ENCODE measurements at places on chromosomes 13 and 19.

GRCh38 chr19:18009412-18010066 is 1.6 kb downstream of the ARRDC2 start:
- DNase-seq = peak; percentile 64

DNA sequence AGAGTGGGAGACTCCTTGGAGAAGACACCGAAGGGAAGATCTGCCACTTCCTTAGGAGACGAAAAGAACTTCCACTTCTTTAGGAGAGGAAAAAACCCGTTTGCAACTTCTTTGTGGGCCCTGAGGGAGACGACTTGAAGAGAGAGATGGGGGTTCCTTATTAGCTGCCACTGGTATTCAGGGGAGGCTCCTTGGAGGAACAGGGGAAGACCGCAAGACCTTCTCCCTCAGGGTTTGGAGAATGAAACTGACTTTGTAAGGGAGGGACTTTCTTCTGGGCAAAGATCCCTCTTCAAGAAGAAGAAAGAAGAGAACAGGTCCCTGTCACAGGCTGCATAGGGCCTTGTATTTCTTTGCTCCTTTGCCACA is 416 bp downstream of the BCKDHA start:
- DNase-seq = no peak

- DNase-seq = no peak
Measured at GRCh38 chr19:45971260-45971902, 2.3 kb downstream of the NOVA2 start.

DNA sequence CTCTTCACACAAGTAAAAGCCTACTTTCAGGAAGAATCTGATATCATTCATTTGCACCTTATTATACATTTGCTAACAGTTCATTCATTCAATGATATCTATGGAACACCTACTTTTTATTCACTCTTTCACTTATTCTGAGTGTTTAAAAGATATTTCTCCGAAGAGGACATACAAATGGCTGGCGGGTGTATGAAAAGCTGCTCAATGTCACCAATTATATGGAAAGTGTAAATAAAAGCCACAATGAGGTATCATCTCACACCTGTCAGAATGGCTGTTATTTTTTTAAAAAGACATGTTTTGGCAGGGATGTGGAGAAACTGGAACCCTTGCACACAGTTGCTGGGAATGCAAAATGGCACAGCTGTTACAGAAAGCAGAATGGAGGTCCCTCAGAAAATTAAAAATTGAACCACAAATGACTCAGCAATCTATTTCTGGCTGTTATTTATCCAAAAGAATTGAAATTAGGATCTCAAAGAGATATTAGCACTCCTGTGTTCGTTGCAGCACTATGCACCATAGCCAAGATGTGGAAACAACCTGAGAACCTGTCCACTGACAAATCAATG is 127.6 kb upstream of the IRS2 start:
- no peak for DNase-seq

- DNase-seq = peak; percentile 25
Measured at GRCh38 chr13:48542581-48543341, 9.9 kb upstream of the RCBTB2 start.

DNA sequence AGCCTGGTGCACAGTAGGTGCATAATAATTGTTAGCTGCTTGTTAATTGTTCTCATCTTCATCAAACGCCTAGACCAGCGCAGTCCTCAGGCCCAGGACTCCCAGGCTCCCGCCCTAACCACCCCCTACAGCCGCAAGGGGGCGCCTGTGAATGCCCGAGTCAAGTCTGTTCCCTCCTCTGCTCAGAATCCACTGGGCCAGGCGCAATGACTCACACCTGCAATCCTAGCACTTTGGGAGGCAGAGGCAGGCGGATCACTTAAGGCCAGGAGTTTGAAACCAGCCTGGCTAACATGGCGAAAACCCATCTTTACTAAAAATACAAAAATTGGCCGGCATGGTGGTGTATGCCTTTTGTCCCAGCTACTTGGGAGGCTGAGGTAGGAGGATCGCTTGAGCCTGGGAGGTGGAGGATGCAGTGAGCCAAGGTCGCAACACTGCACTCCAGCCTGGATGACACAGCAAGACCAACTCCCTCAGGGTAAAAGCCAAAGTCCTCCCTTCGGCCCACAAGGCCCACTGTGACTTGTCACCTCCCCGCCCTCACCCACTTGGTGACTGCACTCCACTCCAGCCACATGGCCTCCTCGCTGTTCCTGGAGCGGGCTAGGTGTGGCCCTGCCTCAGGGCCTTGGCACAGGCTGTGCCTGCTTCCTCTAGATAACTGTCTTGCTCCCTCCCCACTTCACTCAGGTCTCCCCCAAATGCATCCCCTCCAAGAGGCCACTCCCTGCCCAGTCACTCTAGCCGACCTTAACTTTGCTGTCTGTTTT is 9.1 kb downstream of the ZNF653 start:
- peak; percentile 78 for DNase-seq

DNA sequence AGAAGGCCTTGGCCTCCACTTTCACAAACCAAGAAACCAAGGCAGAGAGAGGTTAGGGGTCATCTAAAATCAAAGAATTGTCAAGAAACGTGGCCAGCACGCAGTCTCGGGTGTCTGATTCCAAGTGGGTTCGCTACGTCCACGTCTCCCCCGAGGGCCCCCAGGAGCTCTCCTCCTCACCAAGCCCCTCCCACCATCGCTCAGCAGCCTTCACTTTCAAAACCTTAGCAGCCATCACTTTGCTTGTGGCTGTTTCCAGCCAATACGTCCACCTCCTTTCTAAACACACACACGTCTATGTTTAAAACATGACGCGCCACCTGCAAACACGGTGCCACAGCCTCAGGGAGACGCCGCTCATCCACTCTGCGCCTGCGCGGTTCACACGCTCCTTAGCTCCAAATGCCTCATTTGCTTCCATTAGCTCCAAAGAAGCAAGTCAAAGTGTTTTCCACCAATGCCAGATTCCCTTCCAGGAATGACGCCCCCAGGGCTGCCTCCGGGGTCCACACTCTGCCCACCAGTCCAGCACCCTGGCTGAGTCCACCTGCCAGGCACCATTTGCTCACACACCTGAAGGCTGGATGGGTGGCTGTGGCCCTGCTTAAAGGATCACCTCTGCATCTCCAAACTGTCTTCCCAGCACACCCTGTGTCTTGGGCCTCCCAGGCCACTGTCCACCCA is 5.5 kb downstream of the RASA3 start:
- no peak for DNase-seq

GRCh38 chr13:102567857-102568256 is 28.9 kb upstream of the TPP2 start:
- DNase-seq = no peak

- DNase-seq = no peak
Measured at GRCh38 chr13:30128095-30128494, 179.3 kb downstream of the KATNAL1 start.

GRCh38 chr19:44807652-44808462 is 1.0 kb upstream of the BCAM start:
- peak; percentile 89 for DNase-seq

Measured in kidney tubule cell (primary cell).